ENCODE measurements at places on chromosomes 6 and 20.

DNA sequence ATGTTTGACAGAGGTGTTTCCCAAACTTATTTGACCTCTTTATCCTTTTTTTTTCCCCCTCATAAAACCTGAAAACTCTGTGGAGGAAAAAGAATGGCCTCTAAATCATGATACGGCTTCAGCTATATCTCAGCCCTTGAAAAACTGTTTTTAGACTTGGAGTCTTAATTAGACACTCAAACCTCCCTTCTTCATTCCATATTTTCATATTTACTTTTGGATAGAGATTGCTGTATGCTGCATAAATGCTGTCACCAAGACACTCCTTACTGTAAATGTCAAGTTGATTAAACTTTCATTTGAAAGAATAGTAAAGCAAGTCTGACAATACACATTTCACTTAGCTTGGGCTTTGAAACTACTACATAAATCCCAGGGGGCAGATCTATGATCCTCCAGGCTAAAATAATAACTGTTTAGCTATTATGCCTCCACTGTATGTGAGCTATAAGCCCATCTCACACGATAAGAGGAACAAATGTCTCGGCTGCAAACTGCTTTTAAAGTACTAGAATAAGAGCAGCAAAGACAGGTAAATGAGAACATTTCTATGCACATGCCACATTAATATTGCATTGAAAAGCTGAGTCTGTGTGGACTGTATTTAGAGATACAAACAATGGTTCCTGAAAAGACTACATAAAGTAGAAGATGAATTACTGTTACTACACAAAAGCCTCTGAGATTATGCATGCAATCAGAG, 141.3 kb upstream of the HMGN3 start:
- no peak for DNase-seq

DNA sequence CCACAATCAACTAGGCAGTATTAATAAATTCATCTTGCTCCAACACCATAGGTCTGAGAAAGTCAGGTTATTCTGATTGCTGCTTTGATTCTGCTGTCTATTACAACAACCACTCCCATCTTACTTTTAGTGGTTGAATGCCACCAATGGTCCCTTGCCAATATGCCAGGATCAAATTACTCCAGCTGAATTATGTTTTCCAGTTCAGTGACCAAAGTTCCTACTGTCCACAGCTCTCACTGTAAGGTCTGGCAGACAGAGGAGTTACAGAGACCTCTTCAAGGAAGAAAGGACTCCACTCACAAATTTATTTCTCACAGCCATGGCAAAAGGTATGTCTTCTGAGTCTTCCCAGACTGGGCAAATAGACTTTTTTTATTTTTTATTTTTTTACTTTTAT, 557.0 kb downstream of the HAO1 start:
- DNase-seq = no peak

GRCh38 chr6:23601811-23602345, 524.1 kb upstream of the NRSN1 start:
- DNase-seq = no peak

DNA sequence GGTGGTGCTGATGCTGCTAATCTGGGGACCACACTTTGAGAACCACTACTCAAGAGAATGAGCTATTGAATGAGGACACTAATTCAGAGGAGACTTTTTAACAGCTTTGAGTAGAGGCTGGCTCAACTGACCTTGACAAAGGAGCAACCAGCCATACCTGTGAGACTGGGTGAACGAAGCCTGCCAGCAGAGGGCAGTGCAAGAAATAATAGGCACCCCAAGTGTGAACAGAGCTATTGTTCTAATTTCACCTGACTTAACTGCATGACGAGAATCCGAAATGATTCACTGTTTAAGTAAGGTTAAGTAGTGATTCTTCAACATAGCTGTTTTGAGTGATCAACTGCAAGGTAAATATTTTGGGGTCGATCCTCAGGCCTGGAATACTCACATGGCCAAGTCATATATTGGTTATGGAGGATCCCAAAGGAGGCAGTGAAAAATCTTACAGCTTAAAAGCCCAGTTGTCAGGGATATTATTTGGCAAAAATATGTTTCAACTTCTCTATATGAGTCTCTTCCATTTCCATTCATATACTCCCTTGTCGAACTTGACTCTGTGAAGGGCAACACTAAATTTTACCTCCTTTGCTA, 550.5 kb upstream of the MARCKS start:
- DNase-seq = peak; percentile 46

- no peak for DNase-seq
These were observed 9.5 kb upstream of the DNAJC5 start for GRCh38 chr20:63885264-63886053.

GRCh38 chr20:60976913-60977312, 275.1 kb upstream of the CDH4 start:
- no peak for DNase-seq

Measured in activated CD4-positive, alpha-beta T cell treated with anti-CD3 and anti-CD28 coated beads, Interleukin-10, Interleukin-2, amounts not matched to agents 100 ng/mL and 50 ng/mL, durations not matched to agents 16 hours and 8 hours (primary cell).